ENCODE measurements at places on chromosomes 12 and 14.
A peak's percentile ranks its signal among the peaks of the same experiment; 100 is the strongest.

GRCh38 chr14:87996291-87996592 lies 3.3 kb upstream of the GALC start:
- DNase-seq, result no peak

- no peak for DNase-seq
These were observed 26.0 kb downstream of the ZNF664 start for GRCh38 chr12:123998991-123999359.

- DNase-seq, result peak; percentile 40
These were observed 26.8 kb downstream of the DGLUCY start for GRCh38 chr14:91140672-91141071.

DNA sequence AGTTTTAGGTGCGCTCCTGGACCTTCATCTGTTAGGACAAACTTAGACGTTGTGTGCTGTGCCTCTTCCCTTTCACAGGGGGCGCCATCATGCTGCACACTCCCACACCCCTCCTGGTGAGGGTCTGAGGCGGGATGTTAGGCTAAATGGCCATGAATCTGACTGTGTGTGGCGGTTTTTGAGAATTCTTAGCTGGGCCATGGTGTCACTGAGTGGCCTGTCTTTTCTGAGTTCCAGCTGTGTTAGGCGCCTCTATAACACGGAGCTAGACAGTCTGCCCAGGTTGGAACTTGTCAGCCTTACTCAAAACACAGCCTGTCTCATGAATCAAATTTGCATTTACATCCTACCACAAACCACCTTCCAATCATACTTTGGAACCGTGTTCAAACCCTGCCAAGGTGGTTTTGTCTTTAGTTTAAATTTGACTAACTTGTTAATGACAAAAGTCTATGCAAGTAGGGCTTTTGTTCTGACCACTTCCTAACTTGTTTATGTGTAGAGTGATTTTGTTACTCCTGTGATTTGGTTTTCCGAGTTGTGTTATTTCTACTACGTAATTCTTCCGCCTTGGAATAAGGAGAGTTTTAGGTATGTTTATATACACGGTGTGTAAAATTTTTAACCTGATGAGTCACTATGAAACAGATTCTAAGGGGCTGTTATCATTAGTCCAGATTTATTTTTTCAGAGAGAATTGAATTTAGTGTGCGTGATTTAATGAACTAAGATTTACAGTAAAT lies 19.6 kb downstream of the ACVR1B start:
- DNase-seq, result peak; percentile 57

DNA sequence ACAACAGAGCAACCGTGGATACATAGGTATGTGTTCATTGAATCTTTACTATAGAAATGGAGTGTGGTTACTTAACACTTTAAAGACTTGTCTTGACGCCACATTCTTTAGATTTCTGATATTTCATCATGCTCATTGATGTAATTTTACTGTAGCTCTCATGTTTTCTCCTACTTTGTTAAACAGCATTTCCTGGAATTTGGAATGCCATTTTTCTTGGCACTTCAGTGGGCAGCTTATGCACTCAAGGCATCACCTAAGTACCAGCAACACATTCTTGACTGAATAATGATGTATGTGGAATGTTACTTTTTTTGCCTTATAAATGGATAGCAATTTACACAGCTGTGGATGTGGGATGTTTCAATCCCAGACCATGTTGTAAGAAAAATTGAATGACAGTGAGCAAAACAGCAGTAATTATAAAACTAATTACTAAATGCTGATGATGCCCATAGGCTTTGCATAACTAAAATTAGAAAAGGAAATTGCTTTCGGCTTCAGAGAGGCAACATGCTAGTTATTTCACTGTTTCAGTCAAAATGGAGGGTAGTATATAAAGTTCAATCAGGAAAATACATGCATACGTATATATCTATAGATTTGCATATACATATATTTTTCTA lies 298.5 kb downstream of the NPAS3 start:
- no peak for DNase-seq

GRCh38 chr14:103130017-103130764 lies 6.9 kb downstream of the TNFAIP2 start:
- DNase-seq, result peak; percentile 39

All from SK-N-SH (cell line).